ENCODE measurements at places on chromosomes 3 and 15.

DNA sequence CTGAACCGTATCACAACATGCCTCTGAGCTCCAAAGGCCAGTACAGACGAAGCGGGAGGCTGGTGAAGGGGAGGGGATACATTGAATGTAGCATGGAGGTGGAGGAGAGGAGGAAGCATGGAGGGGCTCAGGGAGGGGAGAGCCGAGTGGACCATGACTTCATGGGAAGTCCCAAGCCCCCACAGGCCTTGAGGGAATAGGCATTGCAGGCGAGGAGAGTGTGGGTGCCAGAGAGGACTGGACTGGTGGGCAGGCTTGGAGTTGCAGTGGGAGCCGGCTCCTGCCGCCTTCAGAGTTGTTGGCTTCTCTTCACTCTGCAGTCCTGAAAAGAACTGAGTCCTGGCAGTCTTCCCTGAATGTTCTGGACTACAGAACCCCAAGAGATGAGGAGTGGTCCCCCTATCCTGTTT lies 3.3 kb upstream of the RNU6-1 start:
- DNase-seq, result peak; percentile 39

DNA sequence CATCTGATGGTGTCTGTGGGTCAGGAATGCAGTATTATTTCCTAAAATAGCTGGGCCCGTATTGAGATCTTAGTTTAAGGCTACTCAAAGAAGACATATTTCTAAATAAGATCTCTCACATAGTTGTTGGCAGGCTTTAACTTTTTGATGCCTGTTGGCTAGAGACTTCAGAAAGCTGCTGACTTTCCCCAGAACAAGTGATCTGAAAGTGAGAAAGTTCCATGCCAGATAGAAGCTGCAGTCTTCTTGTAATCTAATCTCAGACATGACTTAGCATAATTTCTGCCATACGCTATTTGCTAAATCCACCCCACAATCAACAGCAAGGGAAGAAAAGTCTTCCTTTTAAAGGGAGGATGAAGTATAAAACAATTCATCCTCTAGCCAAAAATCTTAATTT lies 867.1 kb downstream of the IGSF11 start:
- no peak for DNase-seq

- no peak for DNase-seq
These were observed 253.9 kb downstream of the SUCLG2 start for GRCh38 chr3:67400476-67400875.

GRCh38 chr15:39792844-39793335 lies 10.2 kb upstream of the FSIP1 start:
- DNase-seq, result no peak

- DNase-seq, result no peak
These were observed 560.8 kb downstream of the MCTP2 start for GRCh38 chr15:94792196-94792595.

GRCh38 chr15:79933231-79933630 lies 36.4 kb upstream of the MTHFS start:
- DNase-seq, result no peak

DNA sequence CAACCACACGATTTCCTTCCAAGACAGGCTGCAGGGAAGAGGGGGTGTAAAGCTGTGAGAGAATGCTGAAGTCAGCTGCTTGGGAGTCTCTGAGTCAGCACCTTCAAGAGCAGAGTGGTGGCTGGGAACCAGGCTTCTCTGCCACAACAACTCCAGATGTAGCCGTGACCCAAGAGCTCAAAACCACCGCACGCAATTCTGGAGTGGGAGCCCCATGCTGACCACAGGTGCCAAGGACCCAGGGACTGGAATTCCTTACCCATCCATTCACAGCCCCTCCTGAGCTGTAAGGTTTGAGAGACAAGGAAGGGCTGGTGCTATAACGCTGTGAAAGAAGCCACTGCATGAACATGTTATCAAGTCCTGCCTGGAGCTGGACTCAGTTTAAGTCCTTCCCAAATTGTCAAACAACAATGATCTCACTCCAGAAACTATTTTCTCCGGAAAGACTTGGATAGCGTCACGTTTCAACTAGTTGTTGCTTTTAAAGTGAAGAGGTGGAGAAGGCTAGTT lies 61.4 kb downstream of the UMPS start:
- DNase-seq, result no peak

DNA sequence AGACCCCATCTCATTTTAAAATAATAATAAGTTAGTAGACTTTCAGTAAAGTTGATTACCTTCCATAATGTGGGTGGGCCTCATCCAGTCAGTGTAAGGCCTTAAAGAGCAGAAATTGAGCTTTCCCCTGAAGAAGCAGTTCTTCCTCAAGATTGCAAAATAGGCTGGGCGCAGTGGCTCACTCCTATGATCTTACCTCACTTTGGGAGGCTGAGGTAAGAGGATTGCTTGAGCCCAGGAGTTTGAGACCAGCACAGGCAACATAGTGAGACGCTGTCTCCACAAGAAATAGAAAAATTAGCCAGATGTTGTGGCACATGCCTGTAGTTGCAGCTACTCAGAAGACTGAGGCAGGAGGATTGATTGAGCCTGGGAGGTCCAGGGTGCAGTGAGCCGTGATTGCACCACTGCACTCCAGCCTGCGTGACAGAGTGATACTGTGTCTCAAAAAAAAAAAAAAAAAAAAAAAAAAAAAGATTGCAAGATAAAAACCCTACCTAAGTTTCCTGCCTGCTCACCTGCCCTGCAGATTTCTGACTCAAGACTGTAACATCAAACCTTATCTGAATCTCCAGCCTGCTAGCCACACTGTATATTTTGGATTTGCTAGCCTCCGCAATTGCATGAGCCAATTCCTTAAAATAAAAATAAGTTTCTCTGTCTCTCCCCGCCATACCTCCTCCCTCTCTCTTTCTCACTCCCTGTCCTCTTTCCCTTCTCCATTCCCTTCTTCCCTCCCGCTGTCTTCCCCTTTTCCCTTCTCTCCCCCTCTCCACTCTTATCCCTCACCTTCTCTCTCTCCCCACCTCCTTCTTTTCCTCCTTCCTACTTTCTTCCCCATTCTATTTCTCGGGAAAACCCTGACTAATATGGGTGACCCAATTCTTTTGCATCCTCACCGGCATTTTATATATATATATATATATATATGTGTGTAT lies 16.9 kb downstream of the KLHL18 start:
- peak; percentile 20 for DNase-seq

- no peak for DNase-seq
These were observed 97.2 kb upstream of the CCNL1 start for GRCh38 chr3:157257101-157257500.

DNA sequence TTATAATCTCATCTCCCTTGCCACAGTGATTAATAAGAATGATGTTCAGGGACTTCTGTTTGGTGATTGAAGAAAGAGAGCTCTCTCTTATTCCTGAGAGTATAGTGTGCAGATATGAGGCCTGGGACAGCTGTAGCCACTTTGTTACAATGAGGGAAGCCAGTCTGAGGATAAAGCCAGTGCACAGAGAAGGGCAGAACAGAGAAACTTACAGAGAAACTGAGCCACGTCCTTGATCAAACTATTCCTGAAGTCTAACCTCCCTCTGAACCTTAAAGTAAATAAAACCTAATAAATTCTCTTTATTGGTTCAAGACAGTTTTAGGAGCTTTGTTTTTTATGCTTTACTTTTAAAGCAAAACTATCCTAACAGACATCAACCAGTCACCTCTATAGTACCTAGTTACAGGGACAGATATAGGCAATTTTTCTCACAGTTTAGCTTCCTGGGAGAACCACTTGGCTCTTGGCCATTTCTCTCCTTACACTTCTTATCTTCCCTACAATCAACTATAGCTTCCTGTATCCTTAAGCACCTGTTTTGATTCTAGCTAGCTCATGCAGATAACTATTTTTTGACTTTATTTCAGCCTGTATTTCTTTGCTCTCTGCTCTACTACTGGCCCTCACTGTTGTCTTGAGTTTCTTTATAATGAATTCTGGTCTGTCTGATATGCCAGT lies 284.4 kb downstream of the SHQ1 start:
- no peak for DNase-seq

DNA sequence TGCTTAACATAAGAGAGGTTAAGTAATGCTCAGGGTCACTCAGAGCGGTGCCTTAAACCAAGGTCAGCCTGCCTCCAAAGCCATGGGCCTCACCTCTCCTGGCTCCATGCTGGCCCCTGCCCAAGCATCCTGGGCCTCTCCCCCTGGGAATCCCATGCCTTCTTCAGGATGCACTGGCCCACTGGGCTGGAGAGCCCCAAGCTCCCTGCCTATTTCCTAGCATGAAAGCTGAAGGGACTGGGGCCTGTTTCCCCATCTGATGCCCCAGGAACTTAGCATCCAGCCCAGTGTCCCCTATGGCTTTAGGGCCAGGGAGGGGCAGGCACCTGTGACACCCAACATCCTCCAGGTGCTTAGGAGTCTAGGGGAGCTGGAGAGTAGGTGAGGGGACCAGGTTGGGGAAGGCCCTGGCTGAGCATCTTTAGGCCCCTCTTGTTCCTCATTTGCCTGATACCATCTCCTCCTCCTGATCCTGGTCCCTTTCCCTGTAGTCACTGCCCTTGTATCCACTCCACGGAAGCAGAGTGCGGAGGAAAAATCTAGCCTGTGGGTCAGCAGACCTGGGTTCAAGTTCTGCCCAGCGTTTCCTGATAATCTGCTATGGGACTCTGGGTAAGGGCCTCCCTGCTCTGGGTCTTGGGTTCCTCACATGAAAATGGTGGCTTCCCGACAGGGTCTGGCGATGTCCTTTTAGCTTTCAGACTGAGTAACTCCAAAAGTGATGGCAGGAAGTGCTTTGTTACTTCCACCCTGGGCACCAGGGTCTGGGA lies 28.6 kb downstream of the EHD4 start:
- no peak for DNase-seq

- no peak for DNase-seq
These were observed 16.5 kb upstream of the FAM3D start for GRCh38 chr3:58683001-58683458.

- DNase-seq, result no peak
These were observed 273.2 kb downstream of the MECOM start for GRCh38 chr3:169390271-169390670.

DNA sequence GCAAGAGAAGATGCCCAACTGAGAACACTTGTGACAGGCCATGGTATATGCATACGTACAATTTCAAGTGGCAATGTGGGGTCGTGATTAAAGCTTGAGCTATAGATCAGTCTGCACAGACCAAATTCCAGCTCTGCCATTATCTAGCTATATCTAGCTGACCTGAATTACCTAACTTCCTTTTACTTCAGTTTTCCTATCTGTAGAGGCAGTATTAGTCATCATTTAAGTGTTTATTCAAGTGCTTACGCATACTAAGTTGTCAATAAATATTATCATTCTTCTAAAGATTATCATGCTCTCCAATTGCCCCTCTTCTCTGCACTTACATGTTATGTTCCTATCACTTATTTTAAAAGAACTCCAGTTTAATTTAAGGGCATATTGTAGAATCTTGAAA lies 87.9 kb downstream of the ARPP21 start:
- no peak for DNase-seq

- no peak for DNase-seq
These were observed 137.2 kb downstream of the RPL22L1 start for GRCh38 chr3:170732660-170733245.

GRCh38 chr3:181722156-181722555 lies 10.4 kb downstream of the SOX2 start:
- no peak for DNase-seq

DNA sequence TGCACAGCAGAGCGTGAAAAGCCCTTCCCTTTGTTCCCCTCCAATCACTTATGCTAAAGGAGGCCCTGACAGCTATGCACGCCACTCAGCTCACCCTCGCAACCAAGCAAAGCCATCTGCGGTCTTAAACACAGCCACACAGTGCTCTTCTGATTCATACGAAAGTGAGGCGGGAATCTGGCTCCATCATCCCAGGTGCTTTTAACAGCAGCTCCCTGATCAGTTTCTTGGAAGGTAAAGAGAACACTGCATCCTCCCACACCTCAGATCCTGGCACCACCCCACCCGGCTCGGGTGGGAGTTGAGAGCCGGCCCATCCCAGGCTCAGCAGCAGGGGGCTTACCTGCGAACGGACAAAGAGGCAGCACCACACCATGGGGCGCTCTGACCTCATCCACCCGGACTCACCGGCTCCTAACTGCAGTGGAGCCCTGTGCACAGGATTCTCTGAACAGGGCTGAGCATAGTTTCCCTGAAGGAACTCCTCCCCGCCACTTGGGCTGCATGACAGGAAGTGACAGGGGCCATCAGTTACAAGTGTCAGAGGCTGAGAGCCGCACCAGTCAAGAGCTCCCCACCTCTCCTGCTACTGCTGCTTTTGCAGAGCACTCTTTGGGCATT lies 114.3 kb upstream of the ARHGEF3 start:
- DNase-seq, result no peak

GRCh38 chr3:151903501-151903991 lies 30.1 kb downstream of the SUCNR1 start:
- DNase-seq, result no peak

- peak; percentile 43 for DNase-seq
These were observed at the start of gene CIB2 for GRCh38 chr15:78131295-78132061. TSS of gene CIB2 (minus strand) at chr15:78131445. CDS start at chr15:78131215, 230 bp downstream.

- no peak for DNase-seq
These were observed 601.7 kb upstream of the ZNF717 start for GRCh38 chr3:76387000-76387399.

DNA sequence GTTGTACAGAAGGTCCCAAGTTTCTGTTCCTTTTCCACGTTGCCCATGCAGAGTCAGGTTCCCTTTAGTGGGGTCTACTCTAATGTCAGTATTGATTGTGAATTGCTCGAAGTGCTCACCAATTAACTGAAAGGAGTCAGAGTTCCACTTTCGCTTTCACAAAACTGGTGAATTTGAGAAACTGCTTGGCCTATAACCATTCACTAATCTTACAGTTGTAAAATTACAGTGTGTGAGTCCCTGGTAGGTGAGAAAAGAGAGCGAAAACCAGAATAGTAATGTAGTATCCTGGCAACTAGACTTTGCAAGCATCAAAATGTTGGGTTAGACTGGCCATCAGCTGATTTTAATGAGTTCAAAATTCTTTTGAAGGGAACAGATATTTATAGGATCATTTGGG lies 237.5 kb upstream of the CHRM5 start:
- DNase-seq, result no peak

DNA sequence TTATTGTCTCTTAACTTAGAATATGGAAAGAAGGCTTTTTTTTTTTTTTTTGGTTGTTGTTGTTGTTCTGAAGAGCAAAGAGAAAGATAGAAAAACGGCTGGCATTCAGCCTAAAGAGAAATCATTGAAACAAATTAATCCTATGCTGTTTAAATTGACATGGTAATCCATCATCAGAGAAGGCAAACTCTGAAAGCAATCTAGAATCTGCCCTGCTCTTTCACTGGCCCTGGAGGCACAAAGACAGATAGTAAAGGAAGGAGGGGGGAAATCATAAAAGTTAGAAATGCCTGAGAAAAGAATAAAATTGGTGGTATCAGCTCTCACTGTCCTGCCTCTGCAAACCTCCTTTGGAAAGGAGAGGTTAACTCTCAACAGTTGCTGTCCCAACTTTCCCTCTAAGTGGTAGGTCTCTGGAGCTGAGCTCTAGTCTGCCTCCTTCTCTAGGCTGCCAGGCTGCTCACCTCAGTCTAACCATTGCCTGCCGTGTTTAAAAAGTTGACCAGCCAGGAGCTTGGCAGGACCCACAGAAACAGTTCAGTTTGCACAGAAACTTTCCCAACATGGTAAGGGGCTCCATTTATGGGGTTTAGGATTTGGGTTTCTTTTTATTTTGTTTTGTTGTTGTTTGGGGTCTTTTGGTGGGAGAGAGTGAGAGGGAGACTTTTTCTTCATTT lies 13.4 kb upstream of the NR2F2 start:
- DNase-seq, result no peak

GRCh38 chr3:100002599-100003350 lies 111.5 kb downstream of the FILIP1L start:
- peak; percentile 91 for DNase-seq

GRCh38 chr3:143814443-143814889 lies 33.8 kb downstream of the SLC9A9 start:
- DNase-seq, result no peak

- DNase-seq, result no peak
These were observed 125.6 kb upstream of the CRBN start for GRCh38 chr3:3305084-3305483.
